Daoy (cell line): ENCODE measurements at places on chromosomes 1 and 21. TPM values are rescaled to one million over a fixed set of nuclear protein-coding genes. Genes with fewer than 3 reads are reported as not detected.

Gene CD160
- not detected in 2 replicates for total RNA-seq

Gene TCP10L
- 2.9 TPM in 1 of 2 replicates, not detected in the other for total RNA-seq

DNA sequence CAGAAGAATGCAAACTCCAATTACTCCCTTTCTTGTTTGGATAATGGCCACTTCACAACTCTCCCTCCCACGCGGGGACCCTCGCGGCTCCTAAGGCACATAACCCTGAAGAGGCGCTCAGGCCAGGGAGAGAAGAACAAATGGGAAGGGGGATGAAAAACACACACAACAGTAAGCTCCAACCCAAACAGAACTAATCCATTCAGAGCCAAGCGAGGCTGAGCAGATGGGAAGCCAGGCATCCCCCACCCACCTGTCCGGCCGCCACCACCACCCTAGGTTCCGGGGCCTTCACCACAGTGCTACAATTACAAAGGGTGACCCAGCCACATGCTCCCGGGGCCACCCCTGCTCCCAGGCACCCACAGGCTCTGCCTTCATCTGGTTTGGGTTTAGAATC lies 101.5 kb downstream of the MRPL37 start:
- DNase-seq, result no peak

DNA sequence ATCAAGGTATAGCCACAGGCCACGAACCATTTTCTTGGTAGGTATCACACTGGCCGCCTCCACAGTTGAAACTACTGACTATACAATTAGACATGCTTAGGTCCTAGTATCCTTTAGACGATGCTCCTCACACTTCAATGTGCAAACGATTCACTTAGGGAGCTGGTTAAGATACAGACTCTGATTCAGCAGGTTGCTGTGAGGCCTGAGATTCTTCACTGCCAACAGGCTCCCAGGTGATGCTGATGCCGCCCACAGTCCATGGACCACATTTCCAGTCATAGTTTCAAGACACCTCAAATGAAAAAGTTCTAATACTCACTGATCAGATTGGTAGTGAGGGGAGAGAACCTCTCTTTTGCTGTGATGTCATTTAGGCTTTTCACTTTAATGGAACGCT lies 6.8 kb downstream of the ATP5PO start:
- DNase-seq, result no peak

DNA sequence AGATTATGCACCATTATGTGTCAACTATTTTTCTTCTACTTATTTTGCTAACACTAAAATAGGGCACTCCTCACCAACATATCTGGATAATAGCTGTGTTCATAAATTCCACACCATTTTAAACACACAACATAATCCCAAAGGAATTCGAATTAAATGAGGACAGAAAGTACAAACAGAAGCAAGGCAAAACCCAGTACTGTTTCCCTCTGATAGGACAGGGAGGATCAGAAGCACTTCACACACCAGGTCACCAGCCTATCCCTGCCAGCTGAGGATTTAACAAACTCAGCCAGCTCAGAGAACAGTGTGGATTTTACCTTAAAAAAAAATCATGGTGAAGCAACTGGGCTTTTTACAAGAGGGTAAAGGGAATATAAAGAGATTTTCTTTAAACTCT lies 20.0 kb downstream of the CRYZ start:
- DNase-seq, result no peak
